ENCODE measurements at places on chromosomes 7 and 10.

- H3K4me3 ChIP-seq, result no peak overlapping the region
- no peaks in the 10 kb centered on the region for H3K36me3 ChIP-seq
- H3K4me1 ChIP-seq, result no peaks in the 10 kb centered on the region
- H3K27ac ChIP-seq, result no peak overlapping the region
- H3K27me3 ChIP-seq, result no peaks in the 10 kb centered on the region
Measured at GRCh38 chr10:42991442-42992098, 85.3 kb upstream of the RET start.

DNA sequence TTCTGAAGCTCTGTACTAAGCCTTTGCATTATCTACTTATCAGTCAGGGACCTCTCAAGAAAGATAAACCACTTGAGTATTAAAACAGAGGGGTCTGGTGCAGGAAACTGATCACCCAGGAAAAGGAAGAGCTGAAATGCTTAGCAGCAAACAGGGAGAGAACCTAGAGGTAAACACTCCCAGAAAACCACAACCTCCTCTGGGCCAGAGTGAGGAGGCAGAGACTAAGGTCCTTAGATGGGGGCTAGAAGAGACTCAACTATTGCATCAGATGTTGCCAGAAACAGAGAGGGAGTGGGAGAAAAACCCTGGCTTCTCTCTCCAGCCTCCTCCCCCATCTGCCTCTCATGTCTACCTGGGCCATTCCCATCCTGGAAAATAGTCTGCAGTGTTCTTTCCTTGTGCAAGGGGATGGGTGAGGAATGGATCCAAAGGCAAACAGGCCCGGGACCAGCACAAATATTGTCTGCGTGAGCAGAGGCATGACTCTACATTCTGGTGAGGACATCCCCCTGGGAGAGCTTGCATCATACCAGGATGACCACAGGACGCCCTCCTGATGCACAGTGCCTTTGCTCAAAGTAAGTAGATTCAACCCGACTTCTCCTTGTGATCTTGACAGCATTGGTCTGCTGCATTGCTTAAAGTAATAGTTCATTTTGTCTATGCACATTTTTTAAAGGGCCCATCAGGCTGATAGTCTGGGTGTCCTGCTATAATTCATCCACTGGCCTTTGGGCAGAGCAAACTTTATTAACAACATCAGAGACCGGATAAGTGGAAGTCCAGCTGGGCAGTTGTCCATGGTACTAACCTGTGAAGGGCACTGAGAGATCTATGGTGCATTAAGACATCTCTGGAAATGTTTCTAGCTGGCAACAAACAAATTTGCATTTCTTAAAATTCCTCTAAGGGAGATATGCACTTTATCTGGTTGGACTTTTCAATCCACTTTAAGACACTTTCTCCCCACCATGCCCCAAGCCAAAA, 22.4 kb upstream of the ODAD2 start:
- H3K4me1 ChIP-seq, result no peaks in the 10 kb centered on the region
- H3K36me3 ChIP-seq, result no peaks in the 10 kb centered on the region
- H3K27me3 ChIP-seq, result no peaks in the 10 kb centered on the region
- DNase-seq, result no peak
- H3K4me3 ChIP-seq, result no peak overlapping the region

GRCh38 chr10:126101736-126102135, 205.4 kb downstream of the FANK1 start:
- H3K4me3 ChIP-seq, result no peak overlapping the region
- H3K27ac ChIP-seq, result no peak overlapping the region
- no peaks in the 10 kb centered on the region for H3K27me3 ChIP-seq
- DNase-seq, result no peak

DNA sequence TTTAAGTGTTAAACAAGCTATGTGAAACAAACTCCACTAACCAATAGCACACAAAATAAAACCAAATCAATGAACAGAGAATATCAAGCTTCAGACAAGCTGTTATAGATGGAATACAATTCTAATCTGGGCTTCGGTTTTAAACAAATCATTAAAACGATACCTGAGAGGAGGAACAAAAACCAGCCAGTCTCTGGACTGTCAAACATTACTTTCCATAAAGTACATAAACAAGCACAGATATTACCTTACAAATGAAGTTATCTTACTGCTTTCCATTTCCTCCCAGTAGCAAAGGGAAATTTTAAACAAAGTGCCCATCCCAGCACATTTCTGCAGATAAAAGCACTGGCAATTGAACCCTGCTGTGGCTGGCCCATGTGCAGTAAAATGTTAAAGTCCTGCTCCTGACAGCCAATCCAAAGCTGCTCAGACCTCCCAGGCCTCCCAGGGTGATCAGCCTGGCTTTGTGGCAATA, 128.0 kb downstream of the NRCAM start:
- no peak overlapping the region for H3K27ac ChIP-seq
- H3K27me3 ChIP-seq, result no peaks in the 10 kb centered on the region
- H3K36me3 ChIP-seq, result no peaks in the 10 kb centered on the region
- no peaks in the 10 kb centered on the region for H3K4me1 ChIP-seq

- no peak for DNase-seq
- H3K4me1 ChIP-seq, result peaks cover 35% of the 10 kb centered on the region
- H3K36me3 ChIP-seq, result no peaks in the 10 kb centered on the region
Measured at GRCh38 chr10:72709041-72709440, 17.1 kb downstream of the MCU start.

DNA sequence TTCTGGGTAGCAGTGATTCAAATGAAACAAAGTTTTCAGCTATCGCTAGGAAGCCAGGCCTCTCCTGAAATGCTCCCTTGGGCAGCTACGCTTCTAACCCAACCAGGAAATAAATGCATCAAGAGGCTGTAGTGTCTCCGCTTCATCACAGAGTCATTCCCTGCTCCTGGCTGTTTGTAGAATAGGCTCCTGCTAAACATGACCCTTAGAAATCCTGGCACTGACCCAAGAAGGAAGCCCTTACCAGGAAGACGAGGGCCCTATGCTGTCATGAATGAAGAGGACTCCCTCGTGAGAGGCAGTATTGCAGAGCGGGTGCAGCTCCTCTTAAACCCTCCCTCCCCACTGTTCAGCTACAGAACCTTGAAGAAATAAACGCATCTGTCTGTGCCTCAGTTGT, 48.3 kb downstream of the NOD1 start:
- H3K36me3 ChIP-seq, result no peaks in the 10 kb centered on the region
- H3K27ac ChIP-seq, result no peak overlapping the region
- no peak for DNase-seq
- no peak overlapping the region for H3K4me3 ChIP-seq
- H3K4me1 ChIP-seq, result peaks cover 14% of the 10 kb centered on the region
- no peaks in the 10 kb centered on the region for H3K27me3 ChIP-seq

DNA sequence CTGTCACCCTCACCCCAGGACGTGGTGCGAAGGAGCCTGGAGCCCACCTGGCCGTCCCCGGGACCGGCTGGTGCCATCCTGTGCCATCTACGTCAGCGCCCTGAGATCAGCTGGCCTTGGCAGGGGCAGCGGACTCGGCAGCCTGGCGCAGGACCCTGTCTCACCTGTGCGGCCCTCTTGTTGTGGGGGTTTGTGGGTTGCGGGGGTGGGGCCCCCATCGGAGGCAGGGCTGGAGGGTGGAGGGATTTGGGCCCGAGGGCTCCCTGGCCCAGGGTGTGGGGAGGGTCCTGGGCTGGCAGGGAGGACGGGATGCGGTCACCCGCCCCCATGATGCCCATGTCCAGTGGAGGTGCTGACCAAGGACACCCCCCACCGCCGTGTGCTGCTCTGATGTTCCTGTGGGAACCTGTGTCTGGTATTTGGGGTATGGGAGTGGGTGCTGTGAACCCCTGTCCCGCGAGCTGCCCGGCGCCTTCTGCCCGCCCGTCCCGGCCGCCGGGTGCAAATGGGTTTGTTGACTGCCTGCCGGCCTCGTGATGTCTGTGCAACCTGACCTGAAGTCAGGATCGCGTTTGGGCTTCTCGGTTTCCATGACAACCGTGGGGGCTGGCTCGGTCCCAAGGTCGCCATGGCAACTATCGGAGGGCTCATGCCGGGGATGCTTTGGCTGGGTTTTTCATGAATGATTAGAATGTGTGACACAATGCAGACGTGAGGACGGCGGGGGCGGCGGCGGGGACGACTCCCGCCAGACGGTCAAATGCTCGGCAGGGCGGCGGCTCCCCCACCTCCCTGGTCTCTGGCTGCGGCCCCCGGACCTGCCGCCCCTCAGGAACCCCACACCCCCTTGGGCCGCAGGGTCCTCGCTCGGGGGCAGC, 7.3 kb downstream of the MAFK start:
- DNase-seq, result no peak
- H3K4me3 ChIP-seq, result peak overlapping the region; percentile 57
- peaks cover 59% of the 10 kb centered on the region for H3K4me1 ChIP-seq
- H3K36me3 ChIP-seq, result no peaks in the 10 kb centered on the region

DNA sequence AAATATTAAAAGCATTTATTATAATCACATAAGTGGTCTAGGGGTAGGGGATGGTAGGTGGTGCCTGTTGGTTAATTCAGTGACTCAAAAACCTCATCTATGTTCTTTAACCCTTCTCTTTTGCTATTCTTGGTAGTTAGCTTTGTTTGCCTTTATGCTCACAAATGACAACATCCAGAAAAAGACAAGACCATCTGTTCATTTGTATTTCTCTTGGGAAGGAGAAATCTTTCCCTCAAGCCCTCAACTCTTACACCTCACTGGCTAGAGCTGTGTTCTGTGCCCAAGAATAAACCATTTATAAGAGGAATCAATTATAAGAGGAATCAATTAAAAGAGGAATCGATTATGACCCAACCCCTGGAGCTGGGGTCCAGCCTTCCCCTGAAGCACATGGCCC, 10.8 kb upstream of the IFRD1 start:
- no peak for DNase-seq
- H3K27me3 ChIP-seq, result no peaks in the 10 kb centered on the region

DNA sequence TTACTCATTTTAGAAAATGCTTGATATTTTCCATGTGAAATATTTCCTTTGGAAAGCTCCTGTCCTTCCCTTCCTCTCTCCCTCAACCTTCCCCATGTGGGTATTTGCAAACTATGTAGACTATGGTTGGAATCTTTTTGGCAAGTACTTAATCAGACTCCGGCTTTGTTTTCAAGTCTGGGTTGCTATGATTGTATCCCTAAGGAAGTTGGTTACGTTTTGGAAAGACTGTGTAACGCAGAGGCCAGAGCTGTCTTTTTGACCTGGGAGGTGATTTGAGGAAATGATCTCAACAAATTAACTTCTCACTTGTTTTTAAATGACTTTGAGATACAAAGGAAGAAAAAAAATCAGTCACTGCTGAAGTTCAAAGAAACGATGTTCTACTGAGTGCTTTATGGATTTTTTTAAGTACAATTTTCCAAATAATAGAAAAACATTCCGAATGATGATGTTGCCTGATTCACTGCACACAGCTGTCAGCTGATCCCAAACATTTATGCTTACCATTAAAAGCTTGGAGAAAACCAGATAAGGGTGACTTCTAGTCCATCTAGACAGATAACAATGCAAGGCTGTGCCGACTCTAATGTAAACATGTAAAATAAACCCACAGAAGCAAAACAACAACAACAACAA, 145.5 kb upstream of the CELF2 start:
- no peak for DNase-seq
- no peaks in the 10 kb centered on the region for H3K36me3 ChIP-seq
- no peak overlapping the region for H3K4me3 ChIP-seq
- no peaks in the 10 kb centered on the region for H3K27me3 ChIP-seq
- peak overlapping the region; percentile 20 for H3K27ac ChIP-seq

DNA sequence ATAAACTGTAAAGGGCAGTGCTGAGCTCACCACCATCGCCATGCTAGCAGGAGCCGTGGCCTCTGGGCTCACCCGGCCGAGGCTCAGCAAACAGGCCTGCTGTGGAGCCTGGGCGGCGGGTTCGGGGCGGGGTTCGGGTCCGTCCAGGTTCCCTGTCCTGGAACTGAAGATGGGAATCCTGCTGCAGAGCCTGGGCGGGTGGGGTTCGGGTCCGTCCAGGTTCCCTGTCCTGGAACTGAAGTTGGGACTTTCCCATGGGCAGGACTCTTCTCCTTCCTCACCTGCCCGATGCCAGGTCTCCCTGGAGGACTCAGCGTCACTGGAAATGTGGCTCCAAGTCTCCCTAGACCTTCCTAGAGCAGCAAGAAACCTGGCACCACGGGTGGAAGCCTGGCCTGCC, 36.6 kb downstream of the EN2 start:
- H3K27ac ChIP-seq, result no peak overlapping the region
- no peak for DNase-seq
- peaks cover 15% of the 10 kb centered on the region for H3K4me1 ChIP-seq

GRCh38 chr10:70693619-70694335, 21.5 kb downstream of the ADAMTS14 start:
- DNase-seq, result no peak
- H3K27ac ChIP-seq, result no peak overlapping the region
- no peaks in the 10 kb centered on the region for H3K27me3 ChIP-seq
- peaks cover 8% of the 10 kb centered on the region for H3K4me1 ChIP-seq

DNA sequence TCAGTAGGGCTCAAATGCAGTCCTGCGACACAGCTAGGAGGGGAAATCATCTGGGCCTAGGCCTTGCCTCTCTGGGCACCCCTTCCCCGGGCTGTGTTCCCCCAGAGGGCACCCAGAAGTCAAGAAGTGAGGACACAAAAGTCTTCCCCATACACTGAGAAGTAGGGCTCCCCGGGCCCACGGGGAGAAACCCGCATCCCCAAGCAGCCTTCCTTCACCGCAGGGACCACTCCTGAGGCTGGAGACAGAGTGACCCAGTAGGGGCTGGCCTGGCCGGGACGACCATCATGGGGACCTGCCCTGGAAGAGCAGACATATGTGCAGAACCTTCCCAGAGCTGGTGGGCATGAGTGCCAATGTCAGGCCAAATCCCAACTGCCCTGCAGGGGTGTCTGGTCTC, 163.5 kb downstream of the GFRA1 start:
- H3K4me1 ChIP-seq, result no peaks in the 10 kb centered on the region
- H3K36me3 ChIP-seq, result no peaks in the 10 kb centered on the region
- no peak overlapping the region for H3K4me3 ChIP-seq
- DNase-seq, result peak; percentile 64
- no peak overlapping the region for H3K27ac ChIP-seq
- H3K27me3 ChIP-seq, result no peaks in the 10 kb centered on the region
